ENCODE measurements at places on chromosomes 4 and X.

- no peak for DNase-seq
These were observed 344.6 kb upstream of the CTSO start for GRCh38 chr4:156298230-156298629.

GRCh38 chr4:89213382-89213701 is 94.3 kb downstream of the GPRIN3 start:
- DNase-seq: no peak

- DNase-seq: no peak
These were observed 549.5 kb upstream of the CPEB2 start for GRCh38 chr4:14452764-14453163.

GRCh38 chr4:147586637-147587036 is 30.6 kb upstream of the TMEM184C start:
- DNase-seq: no peak

GRCh38 chrX:126770179-126770578 is 49.4 kb upstream of the PRR32 start:
- DNase-seq: peak; percentile 30

- DNase-seq: no peak
These were observed 25.0 kb downstream of the CPZ start for GRCh38 chr4:8617486-8618040.

DNA sequence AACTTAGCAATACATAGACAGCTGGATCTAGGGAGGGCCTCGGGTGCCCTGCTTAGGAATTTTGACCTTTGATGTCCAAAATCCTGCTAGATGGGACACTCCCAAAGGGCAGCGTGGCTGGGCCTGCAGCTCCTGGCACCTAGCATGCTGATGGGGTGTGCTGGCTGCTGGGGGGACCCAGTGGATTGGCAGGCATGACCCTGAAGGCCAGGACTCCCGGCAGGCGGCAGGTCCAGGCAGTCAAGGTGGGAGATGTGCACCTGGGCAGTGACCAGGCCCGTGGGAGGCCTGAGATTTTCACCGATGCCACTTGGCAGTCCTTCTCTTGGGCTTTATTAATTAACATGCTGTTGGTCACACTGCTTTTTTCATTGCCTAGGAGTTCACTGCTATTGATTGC is 84.3 kb downstream of the PSAPL1 start:
- DNase-seq: no peak

- peak; percentile 7 for DNase-seq
These were observed 420.3 kb downstream of the FAT4 start for GRCh38 chr4:125735102-125735501.
